ENCODE measurements at places on chromosomes 1 and 21.
A peak's percentile ranks its signal among the peaks of the same experiment; 100 is the strongest.

DNA sequence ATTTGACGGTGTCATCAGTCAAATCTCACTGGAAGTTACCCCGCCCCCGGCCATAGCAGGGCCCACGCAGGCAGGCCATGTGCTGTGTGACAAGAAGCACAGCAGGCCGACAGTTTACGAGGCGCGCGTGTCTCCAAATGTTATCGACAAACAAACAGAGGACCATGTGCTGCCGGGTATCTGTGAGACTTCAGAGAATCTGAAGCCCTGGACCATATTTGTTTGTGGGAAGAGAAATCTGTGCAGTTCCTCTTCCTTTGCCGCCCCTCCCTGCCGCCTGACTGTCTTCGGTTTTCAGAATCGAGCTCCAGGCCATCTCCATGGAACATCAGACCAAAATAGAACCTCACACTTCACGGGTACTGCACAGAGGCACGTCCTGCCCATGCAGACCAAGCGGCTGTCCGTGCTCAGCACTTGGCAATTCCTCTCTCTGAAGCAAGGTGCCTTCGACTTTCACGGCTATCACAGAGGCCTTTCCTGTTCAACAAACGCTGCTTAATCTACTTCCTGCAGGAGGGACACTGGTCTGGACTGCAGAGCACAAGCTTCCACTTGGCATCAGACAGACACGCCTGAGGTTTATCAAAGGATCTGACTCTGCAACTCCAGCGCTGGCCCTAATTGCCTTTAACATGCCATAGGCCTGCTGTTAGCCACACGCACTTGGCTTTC is 135.7 kb upstream of the KRTAP19-8 start:
- DNase-seq, result no peak

- DNase-seq, result peak; percentile 80
These were observed 105.1 kb upstream of the PDE4B start for GRCh38 chr1:65687428-65688214.

DNA sequence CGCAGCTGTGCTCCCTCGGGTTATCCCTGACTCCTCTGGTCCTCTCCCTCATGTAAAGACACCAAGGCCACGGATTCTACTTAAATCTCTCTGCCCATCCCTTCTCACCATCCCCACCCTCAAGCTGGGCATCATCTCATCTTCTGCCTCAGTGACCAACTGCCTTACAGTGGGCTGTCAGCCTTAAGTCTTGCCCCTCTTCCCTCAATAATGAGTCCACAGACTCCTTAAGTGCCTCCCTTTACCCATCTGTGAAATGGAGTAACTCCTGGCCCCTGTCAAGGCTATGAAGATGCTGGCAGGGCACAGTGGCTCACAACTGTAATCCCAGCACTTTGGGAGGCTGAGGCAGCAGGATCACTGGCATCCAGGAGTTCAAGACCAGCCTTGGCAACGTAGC is 12.1 kb downstream of the SH3BGRL3 start:
- DNase-seq, result no peak

- DNase-seq, result peak; percentile 84
These were observed 15.7 kb downstream of the ABCG1 start for GRCh38 chr21:42234464-42235241.

DNA sequence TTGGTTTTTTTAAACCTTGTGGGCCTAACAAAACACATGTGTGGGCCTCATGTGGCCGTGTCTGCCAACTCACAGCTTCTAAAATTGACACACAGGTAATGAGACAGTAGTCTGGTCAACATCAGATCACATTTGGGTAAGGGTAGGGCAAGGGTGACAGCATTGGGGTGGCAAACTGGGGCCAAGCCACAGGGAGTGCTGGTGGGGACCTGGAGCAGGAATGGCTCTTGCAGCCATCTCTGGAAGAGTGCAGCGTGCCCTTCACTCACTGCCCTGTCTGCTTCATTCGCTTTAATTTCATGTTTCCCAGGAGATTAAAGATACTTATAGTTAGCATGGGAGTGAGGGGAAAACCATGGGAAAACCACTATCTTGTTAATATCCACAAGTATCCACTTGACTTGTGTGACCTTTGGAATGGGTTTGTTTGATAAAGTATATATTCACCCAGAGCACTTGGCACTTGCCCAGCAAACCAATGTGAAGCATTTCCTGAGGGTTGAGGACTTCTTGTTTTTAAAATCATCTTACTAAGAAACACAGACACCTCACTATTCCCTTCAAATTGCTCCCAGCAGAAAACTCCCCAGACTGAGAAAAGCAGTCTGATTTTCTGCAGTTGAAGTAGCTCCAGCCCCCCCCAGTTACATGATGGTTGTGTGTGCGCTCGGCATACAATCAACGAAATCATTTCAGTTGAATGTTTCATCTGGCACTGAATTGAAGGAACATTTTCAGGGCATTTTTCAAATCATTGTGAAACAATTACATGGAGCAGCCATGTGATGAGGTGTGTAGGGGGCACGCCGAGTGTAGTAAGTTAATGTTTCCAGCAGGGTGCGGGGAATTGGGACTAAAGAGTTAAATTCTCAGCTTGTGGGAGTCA is 175.7 kb downstream of the VPS13D start:
- no peak for DNase-seq

DNA sequence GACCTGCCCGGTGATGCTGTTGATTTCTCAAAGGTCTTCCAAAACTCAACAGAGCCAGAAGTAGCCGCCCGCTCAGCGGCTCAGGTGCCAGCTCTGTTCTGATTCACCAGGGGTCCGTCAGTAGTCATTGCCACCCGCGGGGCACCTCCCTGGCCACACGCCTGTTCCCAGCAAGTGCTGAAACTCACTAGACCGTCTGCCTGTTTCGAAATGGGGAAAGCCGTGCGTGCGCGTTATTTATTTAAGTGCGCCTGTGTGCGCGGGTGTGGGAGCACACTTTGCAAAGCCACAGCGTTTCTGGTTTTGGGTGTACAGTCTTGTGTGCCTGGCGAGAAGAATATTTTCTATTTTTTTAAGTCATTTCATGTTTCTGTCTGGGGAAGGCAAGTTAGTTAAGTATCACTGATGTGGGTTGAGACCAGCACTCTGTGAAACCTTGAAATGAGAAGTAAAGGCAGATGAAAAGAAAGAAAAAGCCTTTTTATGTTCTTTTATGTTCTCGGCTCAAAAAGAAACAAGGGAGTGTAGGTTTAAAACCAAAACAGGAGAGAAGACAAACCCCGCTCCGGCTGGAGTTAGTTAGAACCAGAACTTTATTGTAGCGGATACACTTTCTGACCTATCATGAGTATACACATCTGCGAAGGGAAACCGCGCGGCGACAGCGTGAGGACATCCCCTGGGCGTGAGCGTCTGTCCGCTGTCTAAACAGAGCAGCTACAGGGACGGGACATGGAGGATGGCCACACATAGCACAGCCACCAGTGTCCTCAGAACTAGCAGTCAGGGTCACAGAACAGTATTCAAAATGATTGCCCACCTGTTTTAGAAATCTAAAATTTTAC is 77.1 kb downstream of the PIK3CD start:
- DNase-seq, result peak; percentile 84

- no peak for DNase-seq
These were observed 29.6 kb downstream of the TSNAX start for GRCh38 chr1:231557898-231558707.

DNA sequence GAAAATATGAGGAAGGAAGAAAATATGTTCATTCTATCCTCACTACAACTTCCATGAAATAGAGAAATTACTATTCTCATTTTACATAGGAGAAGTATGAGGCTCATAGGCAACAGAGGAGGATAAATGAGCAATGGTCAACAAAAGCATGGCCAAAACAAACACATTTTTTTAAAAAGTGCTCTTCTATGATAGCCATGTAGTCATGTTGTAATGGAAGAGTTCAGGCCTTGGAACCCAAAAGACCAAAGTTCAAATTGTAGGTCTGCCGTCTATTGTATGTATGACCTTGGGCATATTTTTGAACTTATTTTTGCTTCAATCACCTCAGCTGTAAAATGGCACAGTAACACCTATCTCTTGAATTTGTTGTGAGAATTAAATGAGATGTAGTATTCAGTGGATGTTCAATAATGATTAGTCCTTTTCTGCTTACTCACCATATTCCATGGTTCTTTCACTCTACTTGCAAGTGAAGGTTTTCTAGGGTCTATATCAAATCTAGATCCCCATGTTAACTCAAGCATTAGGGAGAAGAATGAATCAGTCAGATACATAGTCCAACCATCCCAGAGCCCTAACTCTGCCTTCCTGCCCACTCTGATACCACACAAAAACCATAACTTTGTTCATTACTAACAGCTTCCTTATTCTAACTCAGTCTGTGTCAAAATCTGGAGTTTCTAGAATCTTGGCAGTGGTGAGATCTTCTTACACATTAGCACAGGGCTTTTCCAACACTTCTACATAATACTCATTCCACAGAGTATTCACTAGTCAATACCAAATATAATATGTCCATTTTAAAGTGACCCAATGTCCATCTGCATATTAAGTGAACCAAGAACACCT is 353.2 kb downstream of the PLPP3 start:
- no peak for DNase-seq

DNA sequence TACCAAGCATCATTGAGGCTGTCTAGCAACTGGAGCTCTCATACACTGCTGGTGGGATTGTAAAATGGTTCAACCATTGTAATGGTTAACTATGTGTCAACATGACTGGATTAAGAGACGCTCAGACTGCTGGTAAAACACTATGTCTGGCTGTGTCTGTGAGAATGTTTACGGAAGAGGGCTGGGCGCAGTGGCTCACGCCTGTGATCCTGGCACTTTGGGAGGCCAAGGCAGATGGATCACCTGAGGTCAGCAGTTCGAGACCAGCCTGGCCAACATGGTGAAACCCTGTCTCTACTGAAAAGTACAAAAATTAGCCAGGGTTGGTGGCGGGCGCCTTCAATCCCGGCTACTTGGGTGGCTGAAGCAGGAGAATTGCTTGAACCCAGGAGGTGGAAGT is 4.8 kb upstream of the FCRLA start:
- no peak for DNase-seq

DNA sequence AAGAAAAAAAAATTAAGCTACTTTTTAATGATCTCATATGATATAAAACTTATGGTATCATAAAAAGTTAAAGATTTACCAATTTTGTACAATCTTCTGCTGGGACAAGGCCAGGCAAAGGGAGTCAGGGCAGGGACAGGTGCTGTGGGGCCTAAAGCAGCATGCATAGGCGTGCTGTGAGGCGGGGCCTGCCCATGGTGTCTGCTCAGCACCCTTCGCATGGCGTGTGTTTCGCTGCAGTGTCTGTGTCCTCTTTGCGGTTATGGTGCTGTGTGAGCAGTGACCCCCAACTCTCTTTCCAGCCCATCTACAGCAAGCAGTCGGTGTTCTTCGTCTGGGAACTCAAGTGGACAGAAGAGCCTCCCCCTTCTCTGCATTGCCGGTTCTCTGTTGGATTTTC is 13.4 kb upstream of the PWP2 start:
- no peak for DNase-seq

DNA sequence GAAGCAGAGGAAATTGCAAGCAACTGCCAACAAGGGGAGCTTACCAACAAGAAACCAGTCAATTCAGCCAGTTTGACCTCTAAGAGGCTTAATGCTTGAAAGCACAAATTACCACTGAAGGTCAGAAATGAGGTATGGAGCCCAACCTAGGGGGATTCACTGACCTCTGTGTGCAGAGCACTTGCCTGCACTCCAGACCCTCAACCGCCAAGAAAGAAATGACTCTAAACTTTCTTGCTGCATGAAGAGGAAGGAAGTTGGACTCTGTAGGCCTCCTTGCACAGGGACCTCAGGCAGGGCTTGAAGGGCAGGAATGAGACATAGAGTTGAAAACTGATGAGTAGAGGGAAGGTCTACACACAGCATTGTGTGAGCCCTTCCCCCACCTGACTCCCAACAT is 10.0 kb downstream of the ARMH1 start:
- peak; percentile 47 for DNase-seq

- no peak for DNase-seq
These were observed 392.4 kb downstream of the KCNH1 start for GRCh38 chr1:210741564-210741963.

All from activated CD4-positive, alpha-beta T cell treated with anti-CD3 and anti-CD28 coated beads, Interleukin-10, Interleukin-2, amounts not matched to agents 100 ng/mL and 50 ng/mL, durations not matched to agents 16 hours and 8 hours (primary cell).